H1 (cell line): ENCODE measurements at places on chromosomes 5 and 9.

DNA sequence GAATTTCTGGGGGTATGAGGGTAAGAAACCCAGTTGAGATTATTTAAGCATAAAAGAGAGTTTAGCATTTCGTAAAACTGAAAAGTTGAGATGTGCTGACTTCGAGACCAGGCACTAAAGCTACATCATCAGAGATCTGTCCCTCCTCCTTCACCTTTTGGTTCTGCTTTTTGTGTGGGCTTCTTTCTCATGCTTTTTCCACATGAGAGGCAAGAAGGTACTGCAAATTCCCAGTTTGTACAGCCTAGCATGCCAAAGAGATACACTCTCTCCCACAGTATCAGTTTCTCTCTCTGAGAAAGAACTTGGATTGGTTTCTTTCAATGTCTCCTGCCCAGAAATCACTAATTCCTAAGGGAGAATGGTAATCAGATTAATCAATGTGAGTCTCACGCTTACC lies 584.7 kb downstream of the SEMA5A start:
- no peaks in the 10 kb centered on the region for H3K27me3 ChIP-seq
- H3K36me3 ChIP-seq: no peaks in the 10 kb centered on the region
- no peaks in the 10 kb centered on the region for H3K4me1 ChIP-seq
- H3K4me3 ChIP-seq: no peak overlapping the region
- no peak overlapping the region for H3K27ac ChIP-seq
- no peak for DNase-seq

GRCh38 chr9:81377320-81377719 lies 312.0 kb downstream of the TLE1 start:
- DNase-seq: no peak
- peaks cover 5% of the 10 kb centered on the region for H3K4me1 ChIP-seq
- H3K27me3 ChIP-seq: no peaks in the 10 kb centered on the region; the same call in 1 of the 2 replicates
- no peak overlapping the region for H3K4me3 ChIP-seq
- H3K36me3 ChIP-seq: no peaks in the 10 kb centered on the region

GRCh38 chr9:128412120-128412790 lies 8.4 kb upstream of the CERCAM start:
- DNase-seq: peak; percentile 100
- H3K36me3 ChIP-seq: no peaks in the 10 kb centered on the region
- H3K27me3 ChIP-seq: peaks cover 61% of the 10 kb centered on the region
- H3K27ac ChIP-seq: no peak overlapping the region
- H3K4me1 ChIP-seq: peaks cover 19% of the 10 kb centered on the region

DNA sequence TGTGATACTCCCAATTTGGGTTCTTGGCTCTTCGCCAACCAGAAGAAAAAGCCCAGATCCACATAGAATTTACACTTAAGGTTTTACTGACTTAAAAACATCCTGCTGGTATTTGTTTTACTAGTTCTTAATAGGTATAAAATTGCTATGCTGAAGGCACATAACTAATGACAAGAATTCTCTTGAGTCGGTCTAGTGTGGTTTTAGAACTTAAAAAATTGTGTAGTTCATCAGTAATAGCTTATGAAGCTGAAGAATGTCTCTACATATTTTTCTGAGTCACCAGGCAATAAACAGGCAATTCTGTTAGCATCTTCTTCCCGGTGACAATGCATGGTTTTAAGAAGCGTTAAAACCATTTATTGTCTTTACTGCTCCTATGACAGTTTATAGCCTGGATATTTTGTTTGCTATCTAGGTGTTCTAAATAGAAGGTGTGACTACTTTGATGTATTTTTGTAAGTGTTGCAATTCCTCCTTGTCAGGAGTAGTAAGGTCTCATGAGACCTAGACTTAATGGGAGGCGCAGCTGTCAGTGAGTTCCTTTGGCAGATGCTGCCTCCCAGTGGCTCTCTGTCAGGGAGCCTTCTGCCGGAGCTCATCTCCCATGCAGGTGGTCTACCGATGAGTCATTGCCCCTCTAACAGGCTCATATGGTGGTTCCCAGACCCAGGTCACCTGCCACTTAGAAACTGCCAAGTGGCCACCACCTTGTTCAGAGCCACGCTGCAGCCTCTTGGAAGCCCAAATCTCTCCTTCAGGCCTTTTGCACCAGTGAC lies 173.8 kb downstream of the MAST4 start:
- no peaks in the 10 kb centered on the region for H3K36me3 ChIP-seq
- peak; percentile 41 for DNase-seq
- no peak overlapping the region for H3K4me3 ChIP-seq
- no peak overlapping the region for H3K27ac ChIP-seq
- H3K27me3 ChIP-seq: no peaks in the 10 kb centered on the region

- H3K36me3 ChIP-seq: no peaks in the 10 kb centered on the region
- H3K27ac ChIP-seq: no peak overlapping the region
- H3K27me3 ChIP-seq: no peaks in the 10 kb centered on the region
- no peak overlapping the region for H3K4me3 ChIP-seq
- no peak for DNase-seq
Observed at GRCh38 chr9:95139126-95139525, 178.4 kb downstream of the FANCC start.

DNA sequence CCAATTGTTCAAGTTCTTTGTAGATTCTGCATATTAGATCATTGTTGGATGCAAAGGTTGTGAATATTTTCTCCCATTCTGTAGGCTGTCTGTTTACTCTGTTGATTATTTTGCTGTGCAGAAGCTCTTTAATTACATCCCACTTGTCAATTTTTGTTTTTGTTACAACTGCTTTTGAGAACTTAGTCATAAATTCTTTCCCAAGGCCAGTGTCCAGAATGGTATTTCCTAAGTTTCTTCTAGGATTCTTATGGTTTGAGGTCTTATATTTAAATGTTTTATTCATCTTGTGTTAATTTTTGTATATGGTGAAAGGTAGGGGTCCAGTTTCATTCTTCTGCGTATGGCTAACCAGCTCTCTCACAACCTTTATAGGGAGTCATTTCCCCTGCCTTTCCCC lies 116.5 kb downstream of the CPLANE1 start:
- peaks cover 7% of the 10 kb centered on the region; the same call in 1 of the 2 replicates for H3K36me3 ChIP-seq
- DNase-seq: no peak
- H3K27me3 ChIP-seq: no peaks in the 10 kb centered on the region
- H3K4me3 ChIP-seq: no peak overlapping the region

DNA sequence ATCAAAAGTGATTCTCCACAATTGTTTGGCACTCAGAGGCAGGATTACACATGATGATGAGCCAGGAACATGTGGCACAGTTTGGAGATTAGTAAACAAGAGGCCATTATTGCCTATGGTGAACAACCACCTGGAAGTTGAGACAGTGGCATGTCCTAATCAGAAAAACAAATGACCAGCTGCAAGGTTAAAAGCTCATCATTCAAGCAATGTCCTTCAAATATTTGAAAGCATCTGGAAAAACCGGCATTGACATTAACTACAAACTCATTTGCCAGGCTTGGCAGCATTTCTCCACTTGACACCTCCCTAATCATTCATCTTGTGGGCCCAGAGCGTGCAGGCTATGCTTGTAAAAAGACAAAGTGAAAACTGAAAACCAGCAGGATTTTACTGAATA lies 80.6 kb upstream of the MEGF10 start:
- DNase-seq: no peak
- H3K4me1 ChIP-seq: no peaks in the 10 kb centered on the region
- H3K27me3 ChIP-seq: no peaks in the 10 kb centered on the region
- no peaks in the 10 kb centered on the region for H3K36me3 ChIP-seq

GRCh38 chr9:85484235-85484634 lies 257.5 kb downstream of the AGTPBP1 start:
- no peak for DNase-seq
- H3K27ac ChIP-seq: no peak overlapping the region
- no peak overlapping the region for H3K4me3 ChIP-seq
- H3K27me3 ChIP-seq: no peaks in the 10 kb centered on the region; the same call in 1 of the 2 replicates
